NCI-H1694 treated with DMSO at 0.1 percent for 48 hours (cell line): ENCODE measurements at places on chromosomes 3 and 15.

DNA sequence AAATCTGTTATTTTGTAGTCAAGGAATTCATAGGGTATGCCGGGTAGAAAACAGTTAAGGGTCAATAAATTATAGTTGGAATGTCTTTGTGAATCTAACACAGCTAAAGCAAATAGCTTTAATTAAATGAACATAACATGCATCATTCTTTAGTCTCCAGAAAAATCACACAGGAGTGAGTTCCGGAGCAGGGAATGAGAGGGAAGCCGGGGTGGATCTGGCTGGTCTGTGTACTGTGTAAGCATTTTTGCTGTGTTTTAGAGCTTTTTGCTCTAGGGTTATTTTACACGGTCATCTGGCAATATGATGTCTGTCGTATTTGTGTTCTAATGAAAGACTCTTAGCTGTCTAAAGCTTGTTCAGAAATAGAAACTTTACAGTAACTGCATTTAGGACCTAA lies 57.5 kb downstream of the MED12L start:
- no peak for DNase-seq

GRCh38 chr3:31355807-31356206 lies 176.9 kb upstream of the STT3B start:
- DNase-seq = no peak

GRCh38 chr15:90214553-90215196 lies 13.5 kb downstream of the SEMA4B start:
- no peak for DNase-seq

- DNase-seq = no peak
Observed at GRCh38 chr15:73682600-73683090, 1.5 kb upstream of the CD276 start.

- no peak for DNase-seq
Observed at GRCh38 chr15:78634210-78635145, 6.5 kb downstream of the CHRNB4 start.

DNA sequence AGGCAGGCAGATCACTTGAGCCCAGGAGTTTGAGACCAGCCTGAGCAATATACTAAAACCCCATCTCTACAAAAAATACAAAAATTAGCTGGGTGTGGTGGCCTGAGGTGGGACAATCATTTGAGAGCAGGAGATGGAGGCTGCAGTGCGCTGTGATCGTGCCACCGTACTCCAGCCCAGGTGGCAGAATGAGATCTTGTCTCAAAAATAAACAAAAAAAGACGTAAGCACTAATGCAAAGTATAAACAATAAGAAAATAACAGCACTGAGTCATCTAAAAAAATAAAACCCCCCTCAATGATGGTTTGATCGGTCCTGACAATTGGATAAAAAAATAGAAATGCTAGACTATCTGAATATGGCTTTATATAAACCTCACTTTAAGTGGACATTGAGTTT lies 3.6 kb downstream of the PPP1R2 start:
- no peak for DNase-seq

DNA sequence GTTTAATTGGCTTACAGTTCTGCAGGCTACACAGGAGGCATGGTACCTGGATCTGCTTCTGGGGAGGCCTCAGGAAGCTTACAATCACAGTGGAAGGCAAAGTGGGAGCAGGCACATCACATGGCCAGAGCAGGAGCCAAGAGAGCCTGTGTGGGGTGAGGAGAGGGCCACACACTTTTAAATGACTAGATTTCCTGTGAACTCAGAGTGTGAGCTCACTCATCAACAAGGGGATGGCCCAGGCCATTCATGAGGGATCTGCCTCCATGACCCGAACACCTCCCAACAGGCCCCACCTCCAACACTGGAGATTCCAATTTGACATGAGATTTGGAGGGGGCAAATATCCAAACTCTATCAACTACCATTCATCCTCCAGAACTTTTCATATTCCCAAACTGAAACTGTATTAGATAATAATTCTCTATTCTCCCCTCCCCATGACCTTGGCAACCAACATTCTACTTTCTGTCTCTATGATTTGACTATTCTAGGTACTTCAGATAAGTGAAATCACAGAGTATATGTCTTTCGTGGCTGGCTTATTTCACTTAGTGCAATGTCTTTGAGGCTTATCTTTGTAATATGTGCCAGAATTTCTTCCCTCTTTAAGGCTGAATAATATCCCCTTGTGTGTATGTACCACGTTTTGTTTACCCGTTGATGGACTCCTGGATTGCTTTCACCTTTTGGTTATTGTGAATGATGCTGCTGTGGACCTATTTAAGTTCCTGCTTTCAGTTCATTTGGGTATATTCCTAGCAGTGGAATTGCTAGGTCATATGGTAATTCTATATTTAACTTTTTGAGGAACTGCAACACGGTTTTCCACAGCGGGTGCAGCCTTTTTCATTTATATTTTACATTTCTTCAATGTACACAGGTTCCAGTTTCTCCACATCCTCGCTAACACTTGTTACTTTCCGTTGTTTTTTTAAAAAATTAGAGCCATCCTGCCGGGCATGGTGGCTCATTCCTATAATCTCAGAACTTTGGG lies 43.8 kb downstream of the TKT start:
- no peak for DNase-seq

DNA sequence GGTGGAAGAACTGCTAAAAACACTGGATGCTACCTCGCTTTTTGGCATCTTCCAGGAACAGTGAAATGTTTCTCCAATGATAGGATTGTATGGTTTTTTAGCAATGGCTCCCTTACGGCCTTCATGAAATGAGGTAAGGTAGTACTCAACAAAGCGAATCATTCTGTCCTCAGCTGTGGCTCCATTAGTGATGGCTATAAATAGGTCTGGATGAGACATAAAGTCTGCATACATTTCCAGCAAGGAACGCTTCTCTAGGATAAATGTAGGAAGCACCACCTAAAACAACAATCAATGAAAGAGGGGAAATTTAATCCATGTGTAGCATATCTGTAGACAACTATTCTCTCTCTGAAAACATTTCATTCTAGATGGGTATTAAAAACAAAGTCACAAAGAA lies 32.4 kb upstream of the SNX4 start:
- no peak for DNase-seq

DNA sequence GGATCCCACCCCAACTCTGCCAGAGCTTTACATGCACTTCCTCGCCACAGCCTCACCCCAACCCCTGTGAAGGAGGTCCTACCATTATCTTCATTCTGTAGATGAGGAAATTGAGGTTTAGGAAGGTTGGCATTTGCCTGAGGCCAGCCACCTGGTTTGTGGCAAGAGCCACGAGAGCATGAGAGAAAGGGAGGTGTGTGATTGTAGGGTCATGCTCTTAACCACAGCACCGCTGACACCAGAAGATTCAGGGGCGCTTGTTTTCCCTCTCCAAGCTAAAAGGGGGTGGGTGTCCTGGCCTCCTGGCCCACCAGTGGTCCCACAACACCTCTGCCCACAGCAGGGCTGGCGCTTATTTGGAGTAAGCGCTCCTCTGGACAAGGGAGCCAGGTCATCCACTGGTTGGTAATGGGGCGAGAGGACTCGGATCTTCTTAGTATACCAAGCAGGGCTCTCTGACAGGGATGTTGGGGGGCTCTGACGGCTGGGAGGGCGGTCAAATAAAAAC lies 691 bp downstream of the RHCG start:
- no peak for DNase-seq

- DNase-seq = no peak
Observed at GRCh38 chr15:92035551-92035950, 182.0 kb downstream of the SLCO3A1 start.

DNA sequence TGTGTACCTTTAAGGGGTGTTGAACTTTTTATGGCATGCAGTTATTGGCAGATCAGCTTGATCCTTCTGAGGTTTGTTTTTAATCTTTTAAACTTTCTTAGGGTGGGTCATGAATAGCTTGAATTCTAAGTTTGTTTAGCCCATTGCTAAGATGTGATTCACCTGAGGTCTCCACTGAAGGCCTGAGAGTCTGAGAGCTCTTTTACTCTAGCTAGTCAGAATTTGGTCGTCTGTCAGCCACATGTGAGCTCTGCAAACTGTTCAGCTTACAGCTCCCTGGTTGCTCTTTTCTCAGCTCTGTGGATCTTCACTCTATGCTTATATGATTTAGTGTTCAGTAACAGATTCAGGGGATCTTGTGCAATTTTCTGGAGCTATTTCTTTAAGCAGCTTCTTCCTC lies 161.3 kb downstream of the ABHD5 start:
- DNase-seq = no peak

DNA sequence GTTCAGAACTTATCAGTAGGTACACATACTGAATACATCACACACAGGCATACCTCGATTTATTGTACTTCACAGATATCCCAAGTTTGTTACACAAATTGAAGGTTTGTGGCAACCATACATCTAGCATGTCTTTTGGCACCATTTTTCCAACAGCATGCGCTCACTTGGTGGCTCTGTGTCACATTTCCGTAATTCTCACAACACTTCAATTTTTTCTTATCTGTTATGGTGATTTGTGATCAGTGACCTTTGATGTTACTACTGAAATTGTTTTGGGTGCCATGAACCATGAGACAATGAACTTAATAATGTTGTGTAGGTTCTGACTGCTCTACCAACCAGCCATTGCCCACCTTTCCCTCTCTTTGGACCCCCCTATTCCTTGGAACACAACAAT lies 10.8 kb downstream of the PARL start:
- no peak for DNase-seq

- DNase-seq = no peak
Observed at GRCh38 chr3:150743508-150743907, 19.5 kb downstream of the SIAH2 start.

GRCh38 chr3:25854214-25854613 lies 64.3 kb downstream of the OXSM start:
- DNase-seq = no peak

DNA sequence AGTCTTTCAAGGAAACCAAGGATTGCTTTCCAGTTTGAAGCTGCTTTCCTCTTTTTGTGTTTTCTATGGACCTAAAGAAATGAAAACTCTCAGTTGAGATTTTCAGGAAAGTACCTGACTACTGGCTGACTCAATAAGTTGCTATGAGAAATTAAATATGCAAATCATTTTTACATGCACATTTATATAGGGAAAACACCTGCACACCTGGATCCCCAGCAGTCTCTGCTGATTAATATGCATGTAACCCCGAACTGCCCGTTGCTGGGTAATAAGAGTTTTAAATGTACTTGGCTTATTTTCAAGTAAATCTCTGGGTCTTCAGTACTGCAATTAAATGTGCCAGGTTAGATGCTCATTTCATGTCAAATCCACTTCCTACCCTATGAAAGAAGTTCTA lies 77.2 kb downstream of the KBTBD8 start:
- no peak for DNase-seq

DNA sequence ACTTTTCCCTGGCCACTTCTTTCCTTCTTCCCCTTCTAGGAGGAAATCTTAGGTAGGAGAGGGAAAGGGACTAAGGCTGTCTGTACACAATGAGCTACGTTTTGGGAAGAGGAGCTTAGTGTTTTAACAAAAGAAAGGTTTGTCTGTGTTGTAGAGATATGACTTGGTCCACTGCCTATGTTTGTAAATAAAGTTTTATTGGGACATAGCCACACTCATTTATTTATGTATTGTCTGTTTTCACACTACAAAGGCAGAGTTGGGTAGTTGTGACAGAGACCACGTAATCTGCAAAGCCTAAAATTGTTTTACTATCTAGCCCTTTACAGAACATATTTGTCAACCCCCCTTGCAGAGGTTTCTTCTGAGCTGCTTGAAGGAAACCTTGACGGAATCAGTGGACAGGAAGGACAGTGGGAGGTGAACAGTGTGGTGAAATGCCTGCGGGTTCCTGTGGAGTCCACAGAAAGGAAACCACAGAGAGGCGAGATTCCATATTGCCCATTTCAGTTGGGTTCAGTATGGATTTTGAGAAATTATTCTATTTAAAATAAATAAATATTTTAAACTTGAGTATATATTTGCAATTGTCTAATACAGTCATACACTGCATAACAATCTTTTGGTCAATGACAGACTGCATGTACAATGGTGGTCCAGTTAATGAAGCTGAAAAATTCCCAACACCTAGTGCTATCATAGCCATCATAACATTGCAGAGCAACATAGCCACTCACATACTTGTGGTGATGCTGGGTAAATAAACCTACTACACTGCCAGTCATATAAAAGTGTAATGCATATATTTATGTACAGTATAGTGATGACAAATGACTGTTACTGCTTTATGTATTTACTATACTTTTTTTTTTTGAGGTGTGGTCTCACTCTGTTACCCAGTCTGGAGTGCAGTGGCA lies 157.9 kb upstream of the NUDT16 start:
- no peak for DNase-seq

DNA sequence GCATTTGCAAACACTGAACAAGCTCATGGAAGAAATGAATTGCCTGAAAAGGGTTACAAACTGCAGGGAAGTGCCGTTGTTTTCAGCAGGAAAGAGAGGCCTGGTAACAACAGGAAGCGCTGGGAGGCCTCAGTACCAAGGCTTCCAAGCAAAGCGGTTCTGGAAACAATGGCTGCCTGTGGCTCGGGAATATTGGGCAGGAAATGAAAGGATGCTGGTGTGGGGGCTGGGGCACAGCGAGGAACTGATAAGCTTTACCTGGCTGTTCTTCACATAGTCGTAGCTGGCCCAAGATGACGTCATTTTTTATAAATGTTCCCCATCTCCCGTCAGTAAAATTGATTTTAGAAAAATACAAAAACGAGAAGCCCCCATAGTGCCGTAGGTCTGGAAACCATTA lies 55.9 kb downstream of the ARHGAP31 start:
- no peak for DNase-seq

DNA sequence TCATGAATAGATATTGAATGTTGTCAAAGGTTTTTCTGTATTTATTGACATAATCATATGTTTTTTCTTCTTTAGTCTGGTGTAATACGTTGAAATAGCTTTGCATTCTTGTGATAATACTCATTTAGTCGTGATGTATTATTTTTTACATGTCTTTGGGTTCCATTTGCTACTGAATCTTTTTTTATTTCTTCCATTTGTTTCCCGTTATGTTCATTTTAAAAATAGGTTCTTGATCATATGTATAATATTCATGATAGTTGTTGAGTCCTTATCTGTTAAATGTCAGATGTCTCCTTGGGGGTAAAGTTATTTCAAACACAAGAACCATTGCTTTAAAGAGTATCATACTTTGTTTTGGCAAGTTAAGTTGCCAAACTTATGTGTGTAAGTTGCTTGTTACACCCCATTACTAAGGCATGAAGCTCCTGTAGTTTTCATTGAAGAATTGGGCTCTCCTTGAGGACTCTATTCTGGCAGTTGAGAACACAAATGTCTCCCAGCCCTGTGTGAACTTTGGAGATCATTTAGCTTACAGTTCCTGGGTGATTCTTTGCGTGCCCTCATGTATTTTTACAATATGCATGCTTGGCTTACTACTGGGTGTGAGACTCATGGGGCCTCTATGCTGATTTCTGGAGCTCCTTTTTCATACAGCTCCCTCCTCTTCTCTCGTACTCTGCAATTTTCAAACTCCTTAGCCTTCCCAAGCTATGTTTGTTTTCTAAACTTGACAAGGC lies 8.3 kb downstream of the AKAP13 start:
- DNase-seq = no peak

DNA sequence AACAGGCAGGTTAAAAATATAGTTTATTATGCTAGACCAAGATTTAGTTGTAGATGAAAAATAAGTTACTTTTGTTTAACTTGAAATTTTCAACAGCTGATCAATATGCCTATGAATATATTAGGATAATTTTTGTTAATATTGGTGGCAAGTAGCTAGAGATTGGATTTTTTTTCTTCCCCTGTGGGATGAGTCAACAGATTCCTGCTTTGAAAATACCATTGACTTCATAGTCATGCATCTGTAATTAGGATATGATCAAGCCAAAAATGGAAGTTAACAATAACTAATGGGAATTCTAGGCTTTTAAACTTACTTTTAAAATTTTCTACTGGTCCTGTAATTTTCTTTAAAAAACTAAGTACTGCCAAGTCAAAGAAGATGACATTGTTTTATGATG lies 211.7 kb downstream of the ZIC1 start:
- DNase-seq = no peak
